ENCODE measurements at places on chromosomes 13 and 19.

DNA sequence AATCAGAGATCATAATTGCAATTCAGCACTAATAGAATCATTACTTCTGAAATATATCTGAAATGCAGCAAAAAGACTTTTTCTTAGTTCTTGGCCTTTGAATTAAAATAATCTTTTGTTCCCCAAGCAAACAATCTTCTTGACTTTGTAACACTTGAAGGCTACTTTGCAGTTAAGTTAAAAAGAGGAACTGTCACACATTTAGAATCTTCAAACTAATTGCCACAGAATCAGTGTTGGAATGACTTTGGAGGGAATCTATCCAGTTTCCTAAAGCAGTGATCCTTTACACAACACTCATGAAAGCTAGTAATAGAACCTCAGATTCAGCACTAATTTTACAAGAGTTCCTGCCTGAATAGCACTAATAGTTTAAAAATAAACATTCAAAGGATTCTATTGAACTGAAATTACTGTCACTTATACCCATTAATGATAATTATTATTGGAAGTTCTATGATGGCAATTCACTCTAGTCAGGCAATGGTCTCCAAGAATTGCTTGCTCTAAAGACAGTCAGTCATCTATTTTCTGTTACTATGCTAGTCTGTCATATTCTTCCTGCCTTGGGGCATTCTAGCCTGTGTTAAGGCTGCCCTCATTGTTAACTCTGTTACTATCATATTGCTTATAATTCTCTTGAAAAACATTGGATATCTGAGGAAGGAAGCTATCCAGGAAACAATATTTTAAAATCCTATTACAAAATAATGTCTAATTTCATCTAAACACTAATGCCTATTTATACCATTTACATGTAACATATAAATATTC, 362.4 kb downstream of the DIAPH3 start:
- no peak for DNase-seq

GRCh38 chr19:15673176-15673654, 328 bp downstream of the CYP4F12 start:
- DNase-seq, result no peak

- DNase-seq, result no peak
Measured at GRCh38 chr13:108326309-108326708, 56.8 kb downstream of the TNFSF13B start.

DNA sequence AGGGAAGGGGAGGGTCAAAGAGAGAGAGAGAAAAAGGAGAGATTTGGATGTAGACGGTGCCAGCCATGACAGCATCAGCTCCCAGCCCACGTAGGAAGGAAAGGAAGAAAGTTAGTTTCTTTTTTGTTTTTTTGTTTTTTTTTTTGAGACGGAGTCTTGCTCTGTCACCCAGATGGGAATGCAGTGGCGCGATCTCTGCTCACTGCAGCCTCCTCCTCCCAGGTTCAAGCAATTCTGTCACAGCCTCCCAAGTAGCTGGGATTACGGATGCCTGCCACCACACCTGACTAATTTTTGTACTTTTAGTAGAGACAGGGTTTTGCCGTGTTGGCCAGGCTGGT, 27.6 kb downstream of the ELL start:
- no peak for DNase-seq

DNA sequence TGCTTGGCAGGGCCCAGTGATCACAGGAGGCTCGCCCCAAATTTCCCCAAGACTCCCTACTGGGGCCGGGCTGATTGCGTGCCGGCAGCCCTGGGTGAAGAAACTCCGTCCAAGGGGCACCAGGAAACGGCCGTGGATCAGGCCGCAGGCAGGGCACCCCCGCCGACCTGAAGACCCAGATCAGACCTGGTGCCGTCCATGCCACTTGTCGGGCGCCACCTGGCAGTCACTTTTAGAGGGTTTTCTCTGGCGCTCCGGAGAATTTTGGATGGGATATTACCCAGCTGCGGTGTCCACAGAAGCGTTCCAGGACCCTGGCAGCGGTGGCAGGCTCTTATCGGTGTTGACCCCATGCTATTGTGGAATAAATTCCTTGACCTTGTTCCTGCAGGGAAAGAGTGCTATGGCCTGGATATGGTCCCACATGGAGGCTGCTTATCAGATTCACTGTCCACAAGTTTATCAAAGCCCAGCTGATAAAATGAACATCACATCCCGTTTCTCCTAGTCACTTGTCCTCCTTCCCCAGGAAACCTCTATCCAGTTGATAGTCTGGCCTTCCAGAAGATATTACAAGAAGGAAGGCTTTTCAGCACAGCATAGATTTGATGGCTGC, 38.2 kb downstream of the IGFL2 start:
- DNase-seq, result no peak

DNA sequence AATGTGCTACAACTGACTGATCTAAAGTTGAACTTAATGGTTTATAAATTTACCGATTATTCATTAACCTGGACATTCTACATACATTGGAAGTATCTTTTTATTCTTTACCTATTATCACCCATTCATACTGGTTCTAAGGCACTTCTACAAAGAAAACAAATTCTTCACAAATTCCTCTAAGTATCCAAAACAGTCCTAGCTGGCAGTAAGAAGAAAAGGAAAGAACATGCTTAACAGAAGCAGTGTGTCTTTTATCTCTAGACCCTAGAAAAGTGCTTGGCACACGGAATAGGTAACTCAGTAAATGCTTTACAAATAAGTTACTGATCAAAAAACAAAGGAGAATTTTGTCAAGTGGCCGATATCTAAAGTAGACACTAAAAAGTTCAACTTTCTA, 32.8 kb downstream of the TSC22D1 start:
- no peak for DNase-seq

- no peak for DNase-seq
Measured at GRCh38 chr13:101868585-101869469, 416.4 kb downstream of the ITGBL1 start.

DNA sequence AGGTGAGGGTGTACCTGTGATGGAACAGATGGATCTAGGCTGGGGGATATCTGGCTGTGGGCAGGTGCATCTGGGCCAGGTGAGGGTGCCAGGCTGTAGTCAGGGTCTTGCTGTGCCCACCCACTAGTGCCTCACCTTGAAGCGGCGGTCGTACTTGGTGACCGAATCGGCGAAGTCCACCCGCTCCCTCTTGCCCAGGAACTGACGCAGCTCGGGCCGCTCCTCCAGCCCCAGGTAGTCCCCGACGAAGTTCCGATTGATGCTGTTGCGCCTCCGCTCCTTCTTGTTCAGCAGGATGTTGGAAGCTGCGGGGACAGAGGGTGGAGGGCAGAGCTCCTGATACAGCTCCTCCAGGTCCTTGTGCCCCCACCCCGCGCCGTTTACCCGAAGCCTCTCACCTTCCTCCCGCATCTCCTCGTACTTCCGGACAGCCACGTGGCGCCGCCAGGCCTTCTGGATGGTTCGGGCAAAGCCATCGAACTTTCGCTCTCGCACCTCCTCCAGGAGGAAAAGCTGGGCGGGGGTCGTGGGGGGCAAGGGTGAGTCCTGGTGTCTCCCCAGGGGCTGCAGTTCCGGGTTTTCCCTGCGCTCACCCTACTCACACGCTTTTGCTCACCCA, 16.2 kb upstream of the ZNF414 start:
- no peak for DNase-seq

GRCh38 chr19:7262470-7262869, 31.7 kb downstream of the INSR start:
- no peak for DNase-seq

DNA sequence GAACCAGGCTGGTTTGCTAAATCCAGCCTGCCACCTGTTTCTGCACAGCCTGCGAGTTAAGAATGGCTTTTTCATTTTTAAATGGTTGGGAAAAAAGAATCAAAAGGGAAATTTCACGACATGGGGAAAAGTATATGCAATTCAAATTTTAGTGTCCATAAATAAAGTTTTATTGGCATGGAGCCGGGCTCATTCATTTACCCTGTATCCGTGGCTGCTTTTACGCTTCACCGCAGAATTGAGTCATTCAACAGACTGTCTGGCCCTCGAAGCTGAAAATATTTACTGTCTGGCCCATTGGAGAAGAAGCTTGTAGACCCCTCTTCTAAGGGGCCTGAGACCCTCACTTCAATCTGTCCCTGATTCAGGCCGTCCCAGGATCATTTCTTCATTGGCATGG, 26.1 kb downstream of the IER2 start:
- no peak for DNase-seq

DNA sequence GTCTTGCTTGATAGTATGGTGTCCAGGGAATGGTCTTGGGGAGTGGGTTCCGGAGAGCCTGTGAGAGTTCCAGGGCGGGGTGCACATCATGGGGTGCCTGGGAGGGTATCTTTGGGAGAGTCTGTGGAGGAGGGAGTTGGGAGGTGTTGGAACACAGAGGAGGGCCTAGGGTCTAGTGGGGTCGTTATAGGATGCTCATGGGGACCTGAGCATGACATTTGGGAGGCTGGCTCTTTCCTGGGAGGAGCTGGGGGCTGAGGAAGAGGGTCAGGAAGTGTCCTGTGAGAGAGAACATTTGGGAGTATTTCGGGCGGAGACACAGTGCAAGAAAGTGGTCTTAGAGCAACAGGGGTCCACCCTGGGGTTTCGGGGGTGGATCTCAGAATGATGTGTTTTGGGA, 2.7 kb downstream of the ACTL9 start:
- DNase-seq, result no peak

DNA sequence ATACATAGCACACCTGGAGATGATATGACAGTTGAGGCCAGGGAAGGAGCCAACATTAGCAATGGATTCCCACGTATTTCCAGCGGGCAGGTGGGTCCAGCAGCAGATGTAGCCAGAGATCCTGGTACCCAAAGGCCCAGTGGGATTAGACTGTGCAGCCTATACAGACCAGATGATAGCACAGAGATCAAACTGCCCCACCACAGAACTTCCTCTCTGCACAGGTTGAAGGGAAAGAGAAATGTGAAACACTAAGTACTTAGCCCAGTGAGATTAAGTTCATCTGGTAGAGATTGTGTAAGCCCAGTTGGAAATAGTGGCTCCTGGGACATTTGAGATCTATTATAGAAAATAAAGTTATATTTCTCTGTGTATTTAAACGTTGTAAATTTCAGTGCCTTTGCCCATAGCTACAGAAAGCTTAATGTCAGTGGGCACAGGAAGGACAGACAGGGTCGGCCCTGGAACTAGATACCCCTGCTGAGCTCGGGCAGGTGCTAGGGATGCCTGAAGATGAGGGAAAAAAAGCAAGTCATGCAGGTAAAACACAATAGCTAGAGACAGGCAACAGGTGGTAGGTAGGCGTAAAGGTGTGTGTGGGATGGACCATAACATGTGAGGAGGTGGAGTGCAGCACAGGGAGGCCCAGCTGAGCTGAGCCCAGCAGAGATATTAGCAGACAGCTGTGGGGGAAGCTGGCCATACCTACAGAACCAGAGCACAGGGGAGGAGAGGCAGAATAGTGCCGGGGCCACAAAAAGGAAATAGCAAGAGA, 27.3 kb upstream of the SPATA13 start:
- DNase-seq, result no peak

GRCh38 chr13:91792054-91792453, 393.6 kb downstream of the GPC5 start:
- no peak for DNase-seq

- no peak for DNase-seq
Measured at GRCh38 chr13:47890146-47890814, 110.8 kb downstream of the SUCLA2 start.

DNA sequence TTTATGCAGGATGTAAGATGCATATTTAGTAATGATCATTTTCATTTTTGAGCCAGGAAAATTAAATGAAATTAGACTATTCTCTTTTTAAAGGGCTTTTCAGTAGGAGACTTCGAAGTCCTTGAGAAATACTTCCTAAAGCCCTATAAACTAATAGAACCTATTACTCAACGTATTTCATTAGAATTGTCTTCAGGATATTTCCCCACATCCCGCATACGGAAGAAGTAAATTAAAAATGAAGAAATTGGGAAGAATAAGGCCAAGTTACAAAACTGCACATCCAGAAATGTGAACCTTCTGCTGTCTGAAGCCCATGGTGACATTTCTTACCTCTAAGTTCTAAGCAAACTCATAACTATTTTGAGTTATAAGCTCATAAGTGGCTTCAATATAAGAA, 66.5 kb downstream of the RXFP2 start:
- DNase-seq, result no peak

- DNase-seq, result no peak
Measured at GRCh38 chr19:9835507-9835949, 410 bp downstream of the PIN1 start.

GRCh38 chr13:67299751-67300150, 69.6 kb upstream of the PCDH9 start:
- DNase-seq, result no peak

- no peak for DNase-seq
Measured at GRCh38 chr13:99470027-99470426, 31.2 kb upstream of the TM9SF2 start.

- DNase-seq, result no peak
Measured at GRCh38 chr13:40402931-40403431, 263.5 kb downstream of the FOXO1 start.
